ENCODE measurements at places on chromosomes 4 and X.

GRCh38 chrX:70527053-70527452 lies 82.4 kb downstream of the DLG3 start:
- no peak for DNase-seq

DNA sequence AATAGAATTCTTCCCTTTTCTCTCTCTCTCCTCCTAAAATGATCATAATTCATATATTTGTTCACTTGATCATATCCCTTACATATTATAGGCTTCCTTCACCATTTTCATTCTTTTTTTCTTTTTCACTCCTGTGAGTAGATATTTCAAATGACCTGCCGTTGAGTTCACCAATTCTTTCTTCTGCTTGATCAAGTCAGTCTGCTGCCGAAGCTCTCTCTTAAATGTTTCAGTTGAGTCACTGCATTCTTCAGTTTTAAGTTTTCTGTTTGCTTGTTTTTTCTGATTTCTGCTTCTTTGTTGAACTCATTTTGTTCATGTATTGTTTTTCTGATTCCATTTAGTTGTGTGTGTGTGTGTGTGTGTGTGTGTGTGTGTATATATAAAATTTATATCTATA lies 354.3 kb downstream of the GPAT3 start:
- DNase-seq = no peak

DNA sequence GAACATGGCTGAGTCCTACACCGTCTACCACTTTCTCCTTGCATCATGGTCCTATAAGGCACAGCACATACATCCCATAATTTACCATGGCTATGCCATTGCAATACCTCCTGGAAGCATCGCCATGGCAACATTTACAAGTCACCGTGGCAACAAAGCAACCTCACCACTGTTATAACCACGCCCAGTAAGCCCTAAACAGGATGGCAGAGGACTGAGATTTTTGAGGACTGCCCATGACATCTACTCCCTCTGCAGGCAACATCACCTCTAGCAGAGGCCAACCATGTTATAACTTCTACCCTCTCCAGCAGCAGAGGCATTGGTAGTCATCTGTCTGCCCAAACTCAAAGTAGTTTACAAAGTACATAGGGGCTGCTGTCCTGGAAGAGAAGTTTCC lies 29.7 kb downstream of the BCOR start:
- DNase-seq = no peak

- no peak for DNase-seq
Measured at GRCh38 chr4:101355246-101355645, 7.9 kb upstream of the PPP3CA start.

DNA sequence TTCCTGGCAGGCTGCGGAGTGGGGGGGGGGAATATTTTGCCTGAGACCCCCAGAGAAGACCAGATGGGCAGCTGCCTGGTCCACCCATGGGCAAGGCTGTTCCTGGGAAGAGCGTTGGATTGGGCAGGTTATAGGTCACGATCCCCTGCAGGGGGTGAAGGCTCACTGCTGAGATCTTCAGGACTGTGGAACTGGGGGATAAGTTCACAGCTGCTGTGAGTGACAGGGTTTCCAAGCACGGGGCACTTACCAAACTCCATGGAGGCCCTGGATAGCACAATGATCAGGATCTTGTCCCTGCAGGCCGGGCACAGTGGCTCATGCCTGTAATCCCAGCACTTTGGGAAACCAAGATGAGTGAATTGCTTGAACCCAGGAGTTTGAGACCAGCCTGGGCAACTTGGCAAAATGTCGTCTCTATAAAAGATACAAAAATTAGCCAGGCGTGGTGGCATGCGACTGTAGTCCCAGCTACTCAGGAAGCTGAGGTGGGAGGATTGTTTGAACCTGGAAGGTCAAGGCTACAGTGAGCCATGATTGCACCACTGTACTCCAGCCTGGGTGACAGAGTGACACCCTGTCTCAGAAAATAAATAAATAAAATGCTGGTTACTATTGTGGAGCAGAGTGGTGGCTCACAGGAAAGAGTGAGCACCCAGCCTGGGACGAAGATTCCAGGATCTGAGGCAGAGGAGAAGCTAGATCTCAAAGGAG lies 68.0 kb upstream of the HELT start:
- no peak for DNase-seq

Measured in ascending aorta (tissue), 2 donors.